CD4-positive, alpha-beta T cell treated with Interleukin-21 for 1 hour (primary cell): ENCODE measurements at places on chromosomes 2 and 18.
A peak's percentile ranks its signal among the peaks of the same experiment; 100 is the strongest.

- no peak for DNase-seq
Measured at GRCh38 chr2:11404376-11405073, 60.1 kb upstream of the ROCK2 start.

GRCh38 chr2:162560291-162560690 is 216.4 kb downstream of the GCA start:
- no peak for DNase-seq

DNA sequence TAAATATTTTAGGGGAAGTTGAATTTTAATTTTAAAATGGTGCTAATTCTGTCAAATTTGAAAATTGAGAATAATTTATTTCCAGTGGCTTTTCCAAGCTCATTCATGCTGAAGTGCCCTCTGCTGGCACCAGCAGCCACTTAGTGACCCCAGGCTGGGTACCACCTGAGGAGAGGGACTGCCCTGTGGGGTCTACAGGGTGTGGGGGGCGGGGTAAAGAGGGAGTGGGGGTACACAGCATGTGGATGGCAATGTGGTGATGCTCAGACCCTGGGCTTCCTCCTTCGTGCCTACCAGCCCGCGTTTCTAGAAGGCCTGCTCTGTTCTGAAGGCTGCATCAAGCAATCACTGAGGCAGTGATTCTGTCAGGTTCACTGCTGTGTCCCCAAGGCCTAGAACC is 45.1 kb upstream of the SCLY start:
- DNase-seq: no peak

DNA sequence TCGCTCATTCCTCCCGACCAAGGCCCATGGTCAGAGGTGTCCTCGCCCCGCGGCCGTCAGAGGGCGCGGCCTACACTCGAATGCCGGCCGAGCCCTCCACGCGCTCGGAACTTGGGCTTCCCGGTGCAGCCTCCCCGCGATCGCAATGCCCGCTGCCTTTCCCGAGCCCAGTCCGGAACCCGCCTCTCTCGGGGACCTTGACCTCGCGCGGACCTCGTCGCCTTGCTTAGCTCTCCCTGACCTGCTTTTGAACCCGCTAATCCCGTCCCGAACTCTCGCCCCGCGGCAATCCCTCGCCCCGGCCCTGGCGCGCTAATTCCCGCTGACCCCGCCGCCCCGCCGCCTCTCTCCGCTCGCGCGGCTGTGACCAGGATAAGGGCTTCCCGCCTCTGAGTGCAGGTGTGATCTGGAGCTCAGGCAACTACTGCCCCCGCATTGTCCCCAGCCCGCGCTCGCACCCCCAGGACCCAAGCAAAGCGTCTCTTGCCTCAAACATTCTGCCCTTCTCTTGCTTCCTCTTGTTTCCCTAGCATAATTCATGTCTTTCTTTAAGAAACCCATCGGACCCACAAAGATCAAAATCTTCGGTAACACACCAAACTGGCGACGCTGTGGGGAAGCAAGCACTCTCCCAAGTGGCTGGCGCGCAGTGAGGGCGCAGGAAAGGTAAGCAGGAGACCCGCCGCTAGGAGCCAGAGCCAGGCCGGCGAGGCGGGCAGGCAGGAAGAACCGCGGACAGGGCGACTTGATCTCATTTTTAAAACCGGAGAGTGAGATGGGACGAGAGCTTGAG is 46.6 kb upstream of the ATP6V1B1 start:
- DNase-seq: no peak

DNA sequence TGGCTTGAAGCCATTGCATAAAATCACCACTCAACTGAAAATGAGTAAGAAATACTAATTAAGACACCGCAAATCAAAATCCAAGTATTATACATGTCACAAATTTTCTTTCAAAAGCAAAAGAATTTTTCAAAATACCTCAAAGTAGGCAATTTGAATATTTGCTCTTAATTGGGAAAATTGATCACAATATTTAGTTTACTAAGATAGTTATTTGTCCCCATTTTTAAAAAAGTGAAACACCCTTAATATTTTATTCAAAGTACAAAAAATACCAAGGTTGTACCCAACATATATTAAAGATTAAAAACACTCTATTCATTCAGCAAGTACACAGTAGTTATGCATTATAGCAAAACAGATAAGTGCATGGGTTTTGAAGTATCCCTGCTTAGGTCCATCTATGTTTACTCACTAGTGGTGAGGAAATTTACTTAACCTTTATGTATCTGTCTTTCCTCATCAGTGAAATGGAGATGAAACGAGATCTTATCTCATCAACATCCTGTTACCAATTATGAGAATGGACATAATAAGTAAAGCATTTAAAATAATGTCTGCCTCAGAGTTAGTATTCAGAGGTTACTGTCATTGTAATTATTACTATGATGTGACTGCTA is 35.1 kb downstream of the VPS54 start:
- DNase-seq: peak; percentile 8

DNA sequence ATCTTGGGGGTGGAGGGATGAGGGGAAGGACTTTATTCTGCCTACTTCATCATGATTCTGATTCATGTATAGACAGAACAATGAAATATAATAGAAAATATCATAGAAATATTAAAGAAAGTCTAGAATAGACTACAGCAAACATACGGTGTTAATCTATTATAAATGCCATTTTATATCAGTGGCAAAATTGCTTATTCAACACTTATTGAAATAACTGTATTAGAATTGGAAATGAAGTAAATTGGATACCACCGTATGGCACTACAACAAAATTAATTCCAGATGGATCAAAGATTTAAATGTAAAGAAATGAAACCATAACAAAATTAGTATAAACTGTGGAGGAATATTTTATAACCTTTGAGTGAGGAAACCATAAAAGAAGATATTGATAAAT is 213.3 kb upstream of the CTAGE1 start:
- no peak for DNase-seq

- no peak for DNase-seq
Measured at GRCh38 chr2:134402410-134402809, 148.5 kb downstream of the MGAT5 start.

GRCh38 chr2:74267068-74267467 is 68.7 kb downstream of the MTHFD2 start:
- DNase-seq: peak; percentile 80

- peak; percentile 16 for DNase-seq
Measured at GRCh38 chr18:46096651-46097300, 1.3 kb downstream of the ATP5F1A start.

- DNase-seq: no peak
Measured at GRCh38 chr2:33526132-33526531, 49.7 kb downstream of the RASGRP3 start.

DNA sequence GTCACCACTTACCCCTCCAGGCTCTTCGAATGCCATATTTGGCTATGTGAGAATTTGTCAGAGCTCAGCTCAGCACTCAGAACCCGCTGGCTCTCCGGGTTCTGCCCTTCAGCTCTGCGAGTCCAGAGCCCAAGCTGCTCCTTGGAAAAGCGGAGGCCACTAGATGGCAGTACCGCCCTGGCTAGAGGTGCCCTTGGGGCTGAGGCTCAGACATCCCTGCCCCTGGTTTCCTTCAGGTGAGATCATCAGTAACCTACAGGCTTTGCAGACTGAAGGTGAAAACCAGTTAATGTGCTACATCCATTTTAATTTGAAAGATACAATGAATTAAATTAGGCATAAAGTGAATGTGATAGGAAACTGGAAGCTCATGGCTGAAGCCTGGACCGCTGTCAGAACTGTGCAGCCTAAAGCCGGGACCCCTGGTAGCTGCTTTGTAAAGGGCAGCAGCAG is 285.6 kb downstream of the AGAP1 start:
- peak; percentile 45 for DNase-seq

- no peak for DNase-seq
Measured at GRCh38 chr2:905091-905832, 45.4 kb upstream of the SNTG2 start.
